ENCODE measurements at places on chromosomes 4 and X. TPM values are rescaled to one million over a fixed set of nuclear protein-coding genes. Genes with fewer than 3 reads are reported as not detected.

DNA sequence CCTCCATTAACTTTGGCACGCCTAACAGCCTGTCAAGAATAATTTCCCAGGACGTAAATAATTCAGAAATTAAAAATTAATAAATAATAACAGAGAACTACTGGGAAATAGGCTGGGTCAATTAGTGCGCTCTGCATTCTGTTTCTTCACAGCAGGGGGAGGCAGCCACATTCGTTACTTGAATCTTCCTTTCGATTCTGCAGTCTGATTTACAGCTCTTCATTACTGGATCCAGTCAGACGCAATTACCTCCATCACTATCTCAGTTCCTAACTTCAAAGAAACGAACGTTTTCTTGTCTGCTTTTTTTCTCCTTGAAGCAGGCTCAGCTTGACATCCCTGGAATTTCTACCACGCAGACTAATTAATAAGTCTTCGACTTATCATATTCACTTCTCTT lies 9.0 kb upstream of the RPL34 start:
- no peaks in the 10 kb centered on the region for H3K36me3 ChIP-seq
- no peak overlapping the region for H3K27ac ChIP-seq
- DNase-seq, result no peak
- no peaks in the 10 kb centered on the region for H3K4me1 ChIP-seq

DNA sequence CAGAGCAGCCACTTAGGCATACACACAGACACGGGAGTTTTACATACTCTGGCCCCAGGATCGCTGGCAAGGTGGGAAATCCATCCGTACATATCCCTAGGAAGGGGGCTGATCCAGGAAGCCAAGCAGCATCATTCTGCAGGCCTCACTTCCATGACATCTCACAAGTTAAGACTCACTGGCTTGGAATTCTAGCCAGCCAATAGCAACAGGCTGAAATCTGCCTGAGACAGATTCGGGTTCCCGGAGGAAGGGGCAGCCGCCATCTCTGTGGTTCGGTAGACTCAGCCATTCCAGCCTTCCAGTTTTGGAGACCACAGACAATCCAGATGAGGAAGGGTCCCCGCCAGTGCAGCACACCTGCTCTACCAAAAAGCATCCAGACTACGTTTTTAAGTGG lies 31.3 kb downstream of the SOWAHB start:
- no peaks in the 10 kb centered on the region for H3K27me3 ChIP-seq
- no peaks in the 10 kb centered on the region for H3K4me1 ChIP-seq
- no peak for DNase-seq

DNA sequence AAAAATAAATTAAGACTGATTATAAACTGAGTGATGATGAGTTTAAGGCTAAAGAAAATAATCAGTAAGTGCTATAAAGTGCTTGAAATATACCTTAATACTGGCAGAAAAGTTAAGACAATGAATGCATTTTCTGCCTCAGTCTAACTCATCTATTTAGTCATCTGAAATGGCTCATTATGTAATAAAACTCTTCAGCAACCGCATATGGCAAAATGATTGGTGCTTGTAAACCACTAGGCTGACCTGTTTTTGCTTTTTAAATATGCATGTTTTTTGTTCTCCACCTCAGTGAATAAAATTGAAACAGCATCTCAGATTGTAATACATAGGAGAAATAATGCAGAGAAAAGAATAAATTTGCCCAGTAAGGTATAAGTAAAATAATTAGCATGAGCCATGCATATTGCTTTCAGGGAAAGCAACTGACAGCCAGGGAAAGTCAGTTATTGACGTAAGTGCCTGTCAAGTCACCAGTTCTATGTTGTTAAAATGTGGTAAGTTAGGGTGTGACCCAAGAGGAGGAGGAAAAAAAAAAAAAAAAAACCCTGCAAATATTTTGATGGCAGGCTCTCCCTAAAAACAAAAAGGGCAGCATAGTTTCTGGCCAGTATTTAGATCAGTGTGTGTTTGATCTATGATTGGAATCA lies 167.5 kb downstream of the PALLD start:
- H3K36me3 ChIP-seq, result no peaks in the 10 kb centered on the region
- no peak for DNase-seq
- H3K27me3 ChIP-seq, result no peaks in the 10 kb centered on the region
- H3K4me3 ChIP-seq, result no peak overlapping the region

DNA sequence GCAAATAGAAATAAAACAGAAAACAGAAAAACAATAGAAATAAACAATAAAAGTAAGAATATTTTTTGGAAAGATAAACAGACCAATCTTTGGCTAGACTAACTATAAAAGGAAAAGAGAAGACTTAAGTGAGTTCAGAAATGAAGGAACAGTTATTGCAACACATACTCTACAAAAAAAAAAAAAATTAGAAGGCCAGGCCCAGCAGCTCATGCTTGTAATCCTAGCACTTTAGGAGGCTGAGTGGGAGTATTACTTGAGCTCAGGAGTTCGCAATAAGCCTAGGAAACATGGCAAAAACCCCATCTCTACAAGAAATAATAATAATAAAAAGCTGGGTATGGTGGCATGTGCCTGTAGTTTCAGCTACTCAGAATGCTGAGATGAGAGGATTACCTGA lies 336.7 kb downstream of the DTHD1 start:
- H3K27me3 ChIP-seq, result no peaks in the 10 kb centered on the region
- no peak overlapping the region for H3K27ac ChIP-seq
- H3K36me3 ChIP-seq, result no peaks in the 10 kb centered on the region
- no peak for DNase-seq
- no peak overlapping the region for H3K4me3 ChIP-seq
- no peaks in the 10 kb centered on the region for H3K4me1 ChIP-seq

- peak within 1 kb of the TSS; percentile 37 for H3K4me3 ChIP-seq
- H3K36me3 ChIP-seq, result no peaks in the 10 kb centered on the region
- H3K27ac ChIP-seq, result peak within 1 kb of the TSS; percentile 68
- no peak for DNase-seq
- H3K4me1 ChIP-seq, result peaks cover 4% of the 10 kb centered on the region
- no peaks in the 10 kb centered on the region for H3K27me3 ChIP-seq
Measured at GRCh38 chr4:38804654-38805295, at the start of gene TLR1. TSS of gene TLR1 (minus strand) at chr4:38804791. CDS start at chr4:38798831, 5,960 bp downstream.

The HPGDS gene
- 0.34 TPM for total RNA-seq

DNA sequence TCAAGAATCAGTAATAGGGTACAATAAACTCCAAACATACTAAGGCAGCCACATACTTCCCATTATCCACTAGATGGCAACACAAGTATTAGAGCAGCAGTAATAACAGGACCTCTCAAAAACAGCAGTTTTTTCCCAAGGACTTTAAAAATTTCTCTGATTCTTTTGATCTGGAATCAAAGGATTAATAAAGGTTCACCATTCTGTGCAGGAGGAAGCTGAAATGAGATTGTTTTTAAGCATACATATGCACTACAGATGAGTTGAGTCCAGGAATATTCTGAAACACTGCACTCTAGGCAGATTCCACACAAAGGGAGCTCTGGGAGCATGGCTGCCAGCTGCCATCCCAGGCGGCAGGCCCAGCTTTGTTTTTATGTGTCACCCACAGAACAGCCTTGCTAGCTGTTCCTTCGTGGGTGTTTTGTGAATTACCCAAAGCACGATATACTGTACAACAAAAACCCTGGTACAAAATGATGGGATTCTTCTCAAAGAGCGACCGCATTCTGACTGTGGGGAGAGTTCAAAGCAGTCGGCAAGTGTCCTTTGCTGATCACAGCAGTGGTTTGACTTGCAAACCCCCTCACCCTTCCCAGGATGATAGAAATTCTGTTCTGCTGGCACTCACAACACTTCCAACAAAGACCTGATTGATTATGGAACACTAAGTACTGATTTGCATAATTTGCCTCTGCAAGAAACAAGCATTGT lies 61.0 kb downstream of the STX18 start:
- H3K27ac ChIP-seq, result no peak overlapping the region
- no peak for DNase-seq
- no peaks in the 10 kb centered on the region for H3K36me3 ChIP-seq

GRCh38 chr4:103129174-103129573 lies 29.5 kb upstream of the BDH2 start:
- no peak for DNase-seq
- H3K4me3 ChIP-seq, result no peak overlapping the region
- no peaks in the 10 kb centered on the region for H3K4me1 ChIP-seq

- H3K27me3 ChIP-seq, result no peaks in the 10 kb centered on the region
- no peaks in the 10 kb centered on the region for H3K4me1 ChIP-seq
- DNase-seq, result no peak
Measured at GRCh38 chr4:108159845-108160244, 8.9 kb downstream of the LEF1 start.

DNA sequence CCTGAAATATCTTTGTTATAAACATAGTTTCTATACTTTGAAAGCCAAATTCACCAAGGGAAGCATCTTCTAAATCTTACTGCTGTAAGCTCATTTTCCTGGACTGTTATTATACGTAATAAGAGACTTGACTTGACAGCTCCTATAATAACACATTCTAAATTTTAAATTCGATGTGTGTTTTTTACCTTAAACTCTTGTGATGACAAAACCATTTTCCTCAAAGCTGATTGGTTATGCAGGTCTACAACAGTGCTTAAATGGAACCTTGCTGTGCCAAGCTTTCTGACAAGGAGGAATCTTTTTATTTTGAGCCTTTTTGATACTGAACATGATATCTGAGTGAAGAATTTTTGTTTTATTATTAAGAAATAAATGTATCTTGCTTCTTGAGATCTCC lies at the start of gene ENAM:
Gene ENAM, plus strand, starts transcription at position 301 of the 400 bp plus-strand sequence. CDS start 757 bp downstream, outside the sequence.
- H3K36me3 ChIP-seq, result no peaks in the 10 kb centered on the region
- DNase-seq, result no peak
- H3K27me3 ChIP-seq, result no peaks in the 10 kb centered on the region

- H3K36me3 ChIP-seq, result no peaks in the 10 kb centered on the region
- H3K27ac ChIP-seq, result no peak overlapping the region
- no peak overlapping the region for H3K4me3 ChIP-seq
- peak; percentile 19 for DNase-seq
- H3K27me3 ChIP-seq, result no peaks in the 10 kb centered on the region
- H3K4me1 ChIP-seq, result no peaks in the 10 kb centered on the region
Measured at GRCh38 chr4:22237155-22237751, 278.6 kb downstream of the ADGRA3 start.

- H3K27me3 ChIP-seq, result no peaks in the 10 kb centered on the region
- no peaks in the 10 kb centered on the region for H3K36me3 ChIP-seq
- no peak for DNase-seq
- H3K27ac ChIP-seq, result no peak overlapping the region
Measured at GRCh38 chr4:25527034-25527433, 128.6 kb upstream of the SLC34A2 start.

DNA sequence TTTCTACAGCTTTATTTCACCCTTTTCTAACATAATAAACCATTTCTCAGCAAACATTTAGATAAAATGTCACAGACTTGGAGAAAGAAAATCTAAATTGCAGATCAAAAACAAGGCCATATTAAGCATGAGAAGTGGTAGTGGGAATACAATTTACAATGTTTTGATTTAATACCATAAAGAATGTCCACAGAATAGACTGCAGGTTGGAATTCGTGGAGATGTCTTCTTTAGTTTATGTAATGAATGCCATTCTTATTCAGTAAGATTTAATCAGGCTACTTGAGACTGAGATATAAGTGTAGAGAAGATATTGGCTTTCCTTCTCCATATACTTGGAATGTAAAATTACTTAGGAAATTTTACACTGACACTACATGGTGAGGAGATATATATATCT lies 91.9 kb upstream of the ZFP42 start:
- H3K27me3 ChIP-seq, result no peaks in the 10 kb centered on the region
- H3K4me3 ChIP-seq, result no peak overlapping the region
- H3K4me1 ChIP-seq, result peaks cover 2% of the 10 kb centered on the region
- H3K36me3 ChIP-seq, result no peaks in the 10 kb centered on the region

The ARMCX4 gene
- total RNA-seq, result 34.4 TPM

The ANXA10 gene
- total RNA-seq, result not detected

- no peak overlapping the region for H3K4me3 ChIP-seq
- no peaks in the 10 kb centered on the region for H3K36me3 ChIP-seq
- H3K27ac ChIP-seq, result no peak overlapping the region
- H3K27me3 ChIP-seq, result no peaks in the 10 kb centered on the region
- DNase-seq, result no peak
- peaks cover 7% of the 10 kb centered on the region for H3K4me1 ChIP-seq
Measured at GRCh38 chr4:6991249-6991648, 51.9 kb upstream of the TADA2B start.

DNA sequence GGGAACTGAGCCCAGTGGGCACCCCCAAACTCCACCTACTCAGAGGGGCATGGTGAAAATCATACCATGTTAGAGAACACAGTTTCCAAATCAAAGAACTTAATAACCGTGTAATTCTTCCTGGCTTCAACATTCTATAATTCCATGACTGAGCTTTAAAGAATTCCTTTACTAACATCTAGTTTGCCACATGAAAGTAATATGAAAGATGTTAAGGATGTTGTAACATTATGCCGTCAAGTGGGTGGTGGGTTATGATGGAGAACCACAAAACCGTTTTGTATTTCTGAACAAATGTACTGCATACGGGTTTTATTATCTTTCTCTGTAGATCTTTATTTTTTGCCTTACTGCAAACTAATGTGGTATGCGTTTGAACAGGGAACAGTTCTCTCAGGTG lies 549.0 kb upstream of the MAGEB2 start:
- H3K27me3 ChIP-seq, result no peaks in the 10 kb centered on the region
- H3K27ac ChIP-seq, result no peak overlapping the region
- no peaks in the 10 kb centered on the region for H3K4me1 ChIP-seq
- H3K4me3 ChIP-seq, result no peak overlapping the region

GRCh38 chr4:113979148-113979904 lies at the start of gene ARSJ:
TSS of gene ARSJ (minus strand) at chr4:113979647. CDS start at chr4:113978834, 813 bp downstream.
- H3K27ac ChIP-seq, result peak within 1 kb of the TSS; percentile 82
- H3K27me3 ChIP-seq, result no peaks in the 10 kb centered on the region
- DNase-seq, result peak; percentile 69

The RBMX gene
- 192 TPM for total RNA-seq

- H3K27ac ChIP-seq, result no peak overlapping the region
- H3K4me3 ChIP-seq, result no peak overlapping the region
- no peaks in the 10 kb centered on the region for H3K36me3 ChIP-seq
- DNase-seq, result no peak
Measured at GRCh38 chrX:134716620-134717012, 58.3 kb upstream of the PLAC1 start.

The TRIML1 gene
- total RNA-seq, result not detected

- DNase-seq, result no peak
- no peak overlapping the region for H3K4me3 ChIP-seq
- H3K36me3 ChIP-seq, result no peaks in the 10 kb centered on the region
- H3K4me1 ChIP-seq, result no peaks in the 10 kb centered on the region
Measured at GRCh38 chrX:99795495-99795894, 614.6 kb downstream of the PCDH19 start.

DNA sequence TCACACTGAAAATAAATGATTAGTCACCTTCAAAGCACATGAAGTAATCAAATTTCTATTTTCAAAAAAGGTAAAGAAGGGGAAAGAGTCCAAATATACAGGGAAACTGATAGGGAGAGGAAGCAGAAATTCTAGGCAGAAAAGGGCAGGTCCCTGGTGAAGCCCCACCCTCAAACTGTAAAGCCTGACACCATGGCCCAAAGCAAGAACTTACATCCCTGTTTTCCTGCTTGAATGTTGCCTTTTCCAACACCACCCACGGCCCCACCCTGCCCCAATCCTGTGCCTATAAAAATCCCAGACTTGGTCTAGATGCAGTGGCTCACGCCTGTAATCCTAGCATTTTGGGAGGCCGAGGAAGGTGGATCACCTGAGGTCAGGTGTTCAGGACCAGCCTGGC lies 361.8 kb downstream of the PPP3CA start:
- DNase-seq, result no peak
- no peak overlapping the region for H3K27ac ChIP-seq
- no peaks in the 10 kb centered on the region for H3K27me3 ChIP-seq
- H3K36me3 ChIP-seq, result no peaks in the 10 kb centered on the region

All from ovary (tissue), 10 donors.